Cortex of kidney (tissue), 1 donor: ENCODE measurements at places on chromosomes 6 and 20.

DNA sequence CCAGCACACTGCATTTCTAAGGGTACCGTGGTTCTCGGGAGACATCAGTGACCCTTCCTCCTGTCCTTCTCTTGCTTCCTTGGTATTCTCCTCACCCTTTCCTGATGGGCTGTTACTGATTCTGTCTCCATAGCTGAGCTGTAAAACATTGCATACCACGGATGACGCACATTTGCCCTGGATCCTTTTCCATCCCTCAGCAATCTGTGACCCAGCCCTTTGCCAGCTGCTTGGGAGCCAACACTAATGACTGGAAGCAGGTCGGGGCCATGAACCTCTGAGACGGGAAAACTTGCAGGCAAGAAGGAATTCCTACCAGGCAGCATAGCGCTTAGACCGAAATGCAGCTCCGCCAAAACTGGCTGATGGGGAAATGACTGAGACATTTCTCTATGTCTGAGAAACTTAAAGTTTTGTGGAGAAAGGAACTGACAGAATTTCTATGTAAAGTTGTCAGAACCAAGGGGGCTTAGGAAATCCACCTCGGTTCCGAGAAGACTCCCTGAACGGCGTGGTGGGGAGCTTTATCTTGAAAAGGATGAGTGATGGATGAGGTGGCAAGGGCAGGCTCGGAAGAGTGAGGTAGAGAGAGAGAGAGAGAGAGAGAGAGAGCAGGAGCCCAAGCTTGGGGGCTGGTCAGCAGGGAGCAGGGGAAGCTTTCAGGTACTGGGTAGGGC is 19.2 kb downstream of the TUBB2B start:
- DNase-seq: no peak

DNA sequence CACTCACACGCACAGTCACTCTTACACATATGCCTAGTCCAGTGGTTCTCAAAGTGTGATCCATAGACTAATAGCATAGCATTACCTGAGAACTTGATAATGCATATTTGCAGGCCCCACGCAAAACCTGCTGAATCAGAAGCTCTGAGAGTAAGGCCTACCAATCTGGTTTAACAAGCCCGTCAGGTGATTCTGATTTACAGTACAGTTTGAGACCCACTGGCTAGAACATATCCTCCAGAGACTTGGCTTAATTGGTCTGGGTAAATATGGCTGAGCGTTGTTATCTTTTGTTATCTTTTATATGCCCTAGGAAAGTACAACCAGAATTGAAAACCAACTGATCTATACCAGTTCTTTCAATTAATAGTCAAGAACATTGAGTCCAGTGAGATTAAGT is 9.6 kb downstream of the TSPYL4 start:
- no peak for DNase-seq

DNA sequence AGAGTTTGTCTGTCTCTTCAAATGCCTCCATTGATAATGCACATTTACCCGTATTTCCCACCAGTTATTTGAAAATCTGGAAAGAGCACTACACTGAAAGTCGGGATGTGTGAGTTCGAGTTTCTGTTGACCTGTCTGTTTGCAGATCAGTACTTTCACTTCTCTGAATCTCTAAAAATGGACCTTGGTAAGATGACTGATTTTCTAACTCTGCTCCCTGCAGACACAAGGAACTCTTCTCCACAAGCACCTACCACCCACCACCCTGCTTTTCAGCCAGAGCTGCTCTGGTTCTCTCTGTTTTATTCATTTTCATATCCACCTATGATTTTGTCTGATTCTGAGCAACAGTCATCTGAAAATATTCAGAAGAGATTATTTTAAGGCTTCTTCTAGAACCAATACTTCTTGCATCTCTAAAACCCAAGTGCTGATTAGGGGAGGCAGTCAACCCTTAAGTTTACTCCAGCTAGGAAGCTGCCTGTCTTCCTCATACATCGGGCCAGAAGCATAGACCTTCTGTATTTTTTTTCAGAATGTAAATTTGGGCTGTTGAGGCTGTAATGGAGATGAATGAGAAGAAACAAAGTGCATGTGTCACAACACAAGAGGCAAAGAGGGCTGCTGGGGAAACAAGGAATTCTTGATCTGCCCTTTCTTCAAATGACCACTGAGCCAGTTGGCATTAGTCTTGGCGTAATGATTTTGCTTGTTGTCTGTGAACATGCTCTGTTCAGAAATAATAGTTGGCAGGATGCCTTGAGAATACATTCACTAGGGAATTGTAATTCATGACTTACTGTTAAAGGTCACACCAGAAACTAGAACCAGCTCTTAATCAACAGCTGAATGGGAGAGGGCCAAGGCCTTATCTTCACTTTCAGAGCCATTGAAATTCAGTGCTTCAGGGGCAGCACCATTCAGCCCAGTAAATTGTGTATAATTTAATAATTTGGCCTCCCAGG is 85.4 kb upstream of the MYLIP start:
- DNase-seq: no peak

- no peak for DNase-seq
These were observed 631.1 kb upstream of the POU3F2 start for GRCh38 chr6:98203170-98203806.

- DNase-seq: no peak
These were observed 9.6 kb upstream of the PKIG start for GRCh38 chr20:44572551-44573500.

DNA sequence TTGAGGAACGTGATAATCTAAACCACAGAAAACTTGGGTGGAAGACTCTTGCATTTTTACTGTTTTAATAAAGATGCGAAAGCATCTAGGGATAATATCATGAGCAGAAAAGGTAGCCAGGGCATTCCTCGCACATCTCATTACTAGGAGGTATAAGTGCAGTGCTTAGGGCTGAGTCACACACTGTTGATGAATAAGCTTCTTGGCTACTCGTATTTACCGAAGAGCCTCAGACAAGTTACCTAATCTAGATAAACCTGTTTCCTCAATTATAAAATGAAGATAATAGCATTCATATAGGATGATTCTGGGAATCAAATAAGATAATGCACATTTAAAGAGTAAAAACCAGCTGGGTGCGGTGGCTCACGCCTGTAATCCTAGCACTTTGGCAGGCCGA is 780 bp upstream of the KIAA0319 start:
- DNase-seq: no peak

- no peak for DNase-seq
These were observed 128.9 kb downstream of the SCML4 start for GRCh38 chr6:107695061-107695720.

GRCh38 chr6:158706369-158706982 is 56.6 kb downstream of the SYTL3 start:
- no peak for DNase-seq

DNA sequence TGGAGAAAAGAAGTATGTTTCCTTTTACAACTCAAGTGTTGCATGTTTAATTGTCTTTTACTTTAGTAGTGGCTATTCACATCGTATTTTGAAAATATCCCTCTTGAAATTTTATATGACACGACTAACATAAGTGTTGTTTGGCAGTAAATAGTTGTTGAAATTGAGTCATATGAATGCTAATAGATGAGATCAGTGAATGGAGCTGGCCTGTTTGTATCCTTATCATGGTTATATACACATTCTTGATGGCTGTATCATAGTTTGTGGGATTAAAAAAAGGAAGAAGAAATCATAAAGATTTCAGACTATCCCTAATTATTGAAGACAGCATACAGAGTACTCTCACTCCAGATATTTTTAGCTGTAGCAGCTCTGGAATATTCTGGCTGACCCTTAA is 8.2 kb upstream of the RAE1 start:
- DNase-seq: no peak

- no peak for DNase-seq
These were observed 9.7 kb upstream of the ARHGAP18 start for GRCh38 chr6:129719692-129720091.

DNA sequence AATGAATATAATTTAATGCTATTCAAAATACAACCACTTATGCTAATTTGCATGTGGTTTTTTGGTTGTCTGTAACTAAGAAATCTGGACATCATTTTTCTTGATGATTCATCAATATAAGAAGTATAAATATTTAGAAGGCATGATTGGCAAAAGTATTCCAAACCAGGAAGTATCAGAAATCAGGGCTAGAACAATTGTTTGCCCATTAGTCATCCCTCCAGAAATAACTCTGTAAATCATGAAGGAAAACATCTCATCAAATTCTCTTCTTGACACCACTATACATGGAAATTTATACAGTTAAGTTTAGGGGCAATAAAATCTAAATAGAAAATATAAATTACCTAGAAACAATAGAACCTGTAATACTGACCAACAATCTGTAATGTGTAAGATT is 554.7 kb upstream of the HS3ST5 start:
- no peak for DNase-seq

DNA sequence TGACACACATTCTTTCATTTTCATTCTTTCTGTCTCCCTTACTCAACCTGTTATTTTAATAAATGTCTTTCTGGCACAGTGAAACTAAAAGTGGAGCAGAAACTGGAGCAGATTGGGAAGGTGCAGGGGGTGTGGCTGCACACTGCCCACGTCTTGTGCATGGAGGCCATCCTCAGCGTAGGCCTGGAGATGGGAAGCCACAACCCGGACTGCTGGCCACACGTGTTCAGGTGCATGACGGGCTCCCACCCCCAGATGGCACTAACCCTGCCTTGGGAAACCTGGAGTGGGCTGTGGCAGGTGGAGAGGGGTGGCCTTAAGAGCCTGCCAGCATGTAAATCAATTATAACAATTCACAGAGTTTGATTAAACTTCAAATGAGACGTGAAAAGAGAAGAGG is 71.4 kb upstream of the PBOV1 start:
- no peak for DNase-seq

GRCh38 chr20:48595495-48596333 is 232.1 kb downstream of the PREX1 start:
- no peak for DNase-seq

GRCh38 chr20:59145924-59146779 is 17.5 kb upstream of the ZNF831 start:
- no peak for DNase-seq

DNA sequence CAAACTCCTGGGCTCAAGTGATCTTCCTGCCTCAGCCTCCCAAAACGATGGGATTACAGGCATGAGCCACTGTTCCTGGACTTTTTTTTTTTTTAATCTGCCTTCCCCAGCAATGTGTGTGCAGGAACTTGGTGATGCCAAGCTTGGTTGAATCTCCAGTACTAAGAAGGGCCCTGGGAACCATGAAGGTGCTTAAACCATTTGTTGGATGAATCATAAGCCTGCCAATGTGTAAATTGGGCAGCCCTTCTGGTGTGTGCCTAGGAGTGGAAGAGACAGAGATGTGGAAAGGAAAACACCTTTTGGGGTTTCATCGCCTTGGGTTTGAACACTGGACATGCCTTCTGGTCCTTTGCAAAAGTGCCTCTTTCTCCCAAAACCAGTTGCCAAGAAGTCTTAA is 7.1 kb upstream of the SPO11 start:
- DNase-seq: no peak

GRCh38 chr6:43934183-43934802 is 164.3 kb downstream of the VEGFA start:
- no peak for DNase-seq

GRCh38 chr20:52172392-52173047 is 19.1 kb downstream of the ZFP64 start:
- DNase-seq: no peak

DNA sequence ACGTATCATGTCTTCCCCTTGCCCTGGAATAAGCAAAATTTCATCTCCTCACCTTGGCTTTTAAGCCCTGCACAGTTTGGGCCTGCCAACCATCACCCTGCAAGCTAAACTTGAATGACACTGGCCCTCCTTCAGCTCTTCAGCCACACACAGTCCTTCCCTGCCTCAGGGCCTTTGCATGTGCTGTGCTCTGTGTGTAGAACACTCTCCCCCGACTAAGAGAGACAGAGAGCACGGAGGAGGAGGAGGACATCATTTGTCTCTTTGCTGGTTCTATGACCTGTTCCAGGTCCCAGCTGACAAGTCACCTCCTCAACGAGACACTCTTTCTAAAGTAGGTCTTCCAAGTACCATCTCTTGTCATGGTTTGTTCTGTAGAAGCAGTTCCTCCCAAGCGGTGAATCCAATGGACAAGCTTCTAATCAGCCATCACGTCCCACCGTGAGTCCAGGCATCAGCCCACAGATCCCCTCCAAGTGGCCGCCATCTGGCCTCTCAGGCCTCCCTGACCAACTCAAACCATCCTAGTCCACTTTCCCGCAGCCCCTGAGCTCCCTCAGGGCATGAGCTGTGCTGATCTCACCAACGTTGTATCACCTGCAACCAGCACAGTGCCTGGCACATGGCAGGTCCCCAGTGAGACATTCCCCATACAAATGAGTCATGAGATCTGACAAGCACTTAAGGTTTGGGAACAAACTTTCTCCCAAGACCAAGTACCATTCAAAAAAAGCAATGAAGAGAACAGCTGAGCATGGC is 30.5 kb downstream of the NFATC2 start:
- DNase-seq: no peak

DNA sequence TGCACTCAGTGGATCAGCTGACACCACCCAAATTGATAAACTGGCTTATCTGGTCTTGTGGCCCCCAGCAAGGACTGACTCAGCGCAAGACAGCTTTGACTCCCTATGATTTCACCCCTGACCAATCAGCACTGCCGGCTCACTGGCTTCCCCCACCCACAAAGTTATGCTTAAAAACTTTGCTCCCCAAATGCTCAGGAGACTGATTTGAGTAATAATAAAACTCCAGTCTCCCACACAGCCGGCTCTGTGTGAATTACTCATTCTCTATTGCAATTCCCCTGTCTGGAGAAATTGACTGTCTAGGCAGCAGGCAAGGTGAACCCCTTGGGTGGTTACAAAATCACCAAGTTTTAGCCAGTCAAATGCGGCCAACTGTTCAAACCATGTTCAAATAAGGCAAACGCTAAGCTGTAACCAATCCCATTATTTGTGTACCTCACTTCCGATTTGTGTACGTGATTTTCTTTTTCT is 32.5 kb downstream of the SLC22A2 start:
- no peak for DNase-seq

DNA sequence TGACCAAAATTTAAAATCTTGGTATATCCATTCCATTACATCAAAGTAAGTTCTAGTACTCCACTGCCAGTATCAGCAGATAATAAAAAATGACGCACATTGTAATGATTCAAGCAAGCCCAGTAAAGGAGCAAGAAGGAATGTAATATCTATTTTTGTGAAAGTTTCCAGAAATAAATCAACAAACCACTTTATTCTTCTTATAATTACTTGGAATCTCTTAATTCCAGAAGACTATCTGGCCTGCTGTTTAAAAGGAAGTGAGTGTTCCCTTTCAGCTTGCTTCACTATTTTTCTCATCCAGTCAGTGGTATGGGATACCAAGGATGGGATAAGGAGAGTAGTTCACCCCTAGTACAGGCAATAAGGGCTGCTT is 42.2 kb upstream of the DSE start:
- DNase-seq: no peak

GRCh38 chr6:14079433-14079832 is 38.1 kb upstream of the CD83 start:
- DNase-seq: no peak
